Cortex of kidney (tissue), 1 donor: ENCODE measurements at places on chromosomes 4 and X.

DNA sequence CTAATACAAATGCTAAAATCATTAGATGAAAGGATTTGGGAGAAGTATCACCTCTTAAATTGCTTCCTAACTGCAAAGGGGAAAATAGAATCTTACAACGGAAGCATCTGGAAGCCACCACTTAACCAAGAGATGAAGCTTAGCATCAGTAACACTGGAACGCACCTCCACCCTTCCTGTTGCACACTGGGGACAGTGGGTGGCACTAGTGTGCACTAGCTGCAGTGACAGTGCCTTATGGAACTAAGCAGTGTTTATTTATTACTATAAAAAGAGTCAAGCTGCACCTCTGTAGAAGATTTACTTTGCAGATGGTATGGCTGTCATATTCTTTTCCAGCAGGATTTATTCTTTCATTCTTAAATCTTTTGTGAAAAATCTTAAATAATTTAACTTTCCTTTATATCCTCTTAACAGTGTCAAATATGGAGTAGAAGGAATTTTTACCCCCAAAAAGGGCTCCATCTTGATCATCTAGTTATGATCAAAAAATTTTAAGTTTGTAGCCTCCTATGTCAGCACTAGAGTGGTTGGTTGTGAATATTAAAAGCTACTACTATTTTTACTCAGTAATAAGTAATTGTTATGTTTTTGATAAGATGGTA lies 76.7 kb downstream of the SCD5 start:
- no peak for DNase-seq

- no peak for DNase-seq
Observed at GRCh38 chr4:76377481-76377901, 43.5 kb downstream of the CCDC158 start.

DNA sequence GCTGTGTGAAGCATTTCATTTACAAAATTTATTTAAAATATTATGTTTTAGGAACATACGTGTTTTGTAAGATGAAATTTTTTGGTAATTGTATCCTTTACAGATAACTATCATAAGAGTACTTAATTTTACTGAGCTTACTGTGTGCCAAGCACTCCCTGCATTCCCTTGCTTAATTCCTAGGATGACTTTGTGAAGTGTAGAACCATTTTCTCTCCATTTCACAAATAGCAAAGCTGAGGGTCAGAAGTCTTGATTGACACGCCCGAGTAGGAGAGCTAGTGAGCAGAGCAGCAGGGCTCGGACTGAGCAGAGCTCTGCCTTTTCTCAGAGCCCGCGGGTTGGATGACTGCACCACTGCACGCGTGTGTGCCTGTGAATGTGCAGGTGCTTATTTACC lies 30.6 kb downstream of the PIGG start:
- no peak for DNase-seq

GRCh38 chr4:141255016-141255415 lies 34.3 kb downstream of the ZNF330 start:
- DNase-seq = no peak

- no peak for DNase-seq
Observed at GRCh38 chr4:879729-880077, 52.4 kb downstream of the GAK start.

- no peak for DNase-seq
Observed at GRCh38 chr4:26874110-26874509, 13.5 kb downstream of the STIM2 start.

- DNase-seq = no peak
Observed at GRCh38 chrX:39759526-39760224, 338.1 kb downstream of the BCOR start.

GRCh38 chr4:117889978-117890377 lies 144.3 kb upstream of the NDST3 start:
- DNase-seq = no peak

DNA sequence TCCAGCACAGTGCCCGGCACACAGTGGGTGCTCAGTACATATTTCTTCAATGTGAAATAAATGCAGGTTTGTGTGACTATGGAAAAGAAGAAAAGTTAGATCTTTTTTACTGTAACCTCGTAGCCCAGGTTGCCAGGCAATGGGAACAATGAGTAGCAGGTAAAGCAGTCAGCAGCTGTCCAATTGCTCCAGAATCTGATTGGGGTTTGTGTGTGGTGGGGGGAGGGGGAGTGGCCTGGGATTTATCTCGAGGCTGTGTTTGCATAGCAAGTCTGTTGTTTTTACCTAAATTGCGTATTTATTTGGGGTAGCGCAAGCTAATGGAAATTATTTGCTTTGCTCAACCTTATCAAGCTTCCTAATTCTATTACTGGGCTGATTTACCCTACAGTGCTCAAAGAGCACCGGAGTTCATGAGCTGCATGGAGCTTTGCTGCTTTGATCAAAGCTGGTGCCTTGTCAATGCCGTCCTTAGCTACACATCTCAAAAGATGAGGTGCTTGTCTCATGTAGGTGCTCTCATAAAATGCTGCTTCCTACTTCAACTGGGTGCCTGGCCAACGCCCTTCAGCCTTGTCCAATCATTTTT lies 145.0 kb upstream of the DGKK start:
- DNase-seq = no peak

DNA sequence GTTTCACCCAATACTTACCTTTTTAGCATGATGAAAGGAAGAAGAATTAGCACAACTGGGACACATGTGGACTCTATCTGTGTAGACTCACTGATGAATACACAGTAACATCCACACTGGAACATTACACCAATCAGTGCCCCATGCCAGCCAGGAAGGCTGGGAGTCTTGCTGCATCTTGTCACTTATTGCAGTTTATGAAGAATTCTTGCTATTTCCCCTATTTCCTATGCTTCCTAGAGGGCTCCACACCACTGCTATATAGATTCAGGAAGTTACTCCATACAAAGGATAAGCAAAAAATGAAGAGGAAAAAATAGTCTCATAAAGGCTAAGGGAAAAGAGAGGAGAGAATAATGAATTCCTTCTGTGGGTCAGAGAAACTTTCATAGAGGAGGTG lies 201.0 kb downstream of the CAMK2D start:
- DNase-seq = no peak

- DNase-seq = no peak
Observed at GRCh38 chr4:98522062-98522461, 136.3 kb downstream of the TSPAN5 start.

DNA sequence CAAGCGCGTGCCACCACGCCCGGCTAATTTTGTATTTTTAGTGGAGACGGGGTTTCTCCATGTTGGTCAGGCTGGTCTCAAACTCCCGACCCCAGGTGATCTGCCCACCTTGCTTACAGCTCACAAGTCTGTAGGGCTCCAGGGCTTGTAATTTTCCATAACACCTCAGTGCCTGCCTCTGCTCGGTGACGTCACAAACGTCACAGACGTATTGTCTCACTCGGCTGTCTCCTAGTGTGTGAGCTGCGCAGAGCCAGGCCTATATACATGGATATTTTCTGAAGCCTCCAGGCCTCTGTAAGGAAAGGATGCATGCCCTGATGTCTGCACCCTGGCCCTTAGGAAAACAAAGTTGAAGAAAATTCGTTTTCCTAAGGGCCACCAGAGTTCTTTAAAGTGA lies 8.6 kb upstream of the NKRF start:
- no peak for DNase-seq

- no peak for DNase-seq
Observed at GRCh38 chr4:86185659-86186058, 174.2 kb downstream of the MAPK10 start.

DNA sequence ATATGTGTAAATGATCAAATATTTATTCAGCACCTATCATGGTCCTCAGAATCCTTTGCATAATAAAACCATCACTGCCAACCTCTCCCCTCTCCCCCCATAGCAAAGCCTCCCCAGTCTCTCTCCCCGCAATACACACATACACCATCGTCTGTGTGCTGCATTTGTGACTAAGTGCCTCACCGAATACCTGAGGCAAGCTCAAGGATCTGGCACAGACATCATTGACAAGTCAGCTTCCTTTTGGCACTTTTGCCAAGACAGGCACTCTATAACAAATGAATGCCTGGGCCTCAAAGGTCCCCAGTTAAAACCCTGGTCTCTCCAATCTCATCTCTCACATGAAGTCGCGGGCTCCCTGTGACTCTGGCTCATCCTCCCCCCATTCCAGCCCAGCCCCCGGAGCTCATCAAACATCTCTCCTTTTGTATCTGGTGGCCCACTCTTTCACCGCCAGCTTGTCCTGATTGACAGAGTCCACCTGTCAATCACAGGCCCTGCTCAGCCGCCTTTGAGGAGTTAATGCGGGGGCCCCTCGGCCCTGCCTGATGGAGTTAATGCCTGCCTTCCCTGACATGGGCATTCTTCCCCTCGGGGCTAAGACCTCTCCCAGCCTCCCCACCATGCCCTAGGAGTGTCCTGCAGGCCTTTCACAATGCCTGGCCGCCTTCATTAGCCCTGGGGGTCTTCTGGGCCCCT lies 135.8 kb upstream of the ATP6AP2 start:
- DNase-seq = no peak

- DNase-seq = no peak
Observed at GRCh38 chr4:154779362-154779947, 1.6 kb upstream of the RBM46 start.

- no peak for DNase-seq
Observed at GRCh38 chr4:6182376-6183280, 17.7 kb downstream of the JAKMIP1 start.

DNA sequence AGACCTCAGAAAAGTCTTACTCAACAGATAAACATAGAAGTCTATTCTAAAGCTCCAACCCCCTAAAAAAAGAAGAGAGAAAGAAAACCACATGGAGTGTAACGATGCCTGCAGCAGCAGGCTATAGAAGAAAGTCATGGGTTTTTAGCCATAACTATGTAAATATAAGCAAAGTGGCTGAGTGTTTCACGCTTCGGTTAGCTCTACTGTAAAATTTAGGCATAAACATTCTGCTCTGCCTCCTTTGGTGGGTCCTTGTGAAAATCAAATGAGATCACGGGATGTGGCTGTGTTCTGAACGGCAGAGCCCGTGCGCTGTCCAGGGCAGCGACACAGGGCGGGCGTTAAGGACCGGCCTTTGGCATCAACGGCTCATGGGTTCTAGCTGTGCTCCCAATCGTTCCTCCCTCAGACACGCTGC lies 78.4 kb downstream of the IRF2 start:
- no peak for DNase-seq

DNA sequence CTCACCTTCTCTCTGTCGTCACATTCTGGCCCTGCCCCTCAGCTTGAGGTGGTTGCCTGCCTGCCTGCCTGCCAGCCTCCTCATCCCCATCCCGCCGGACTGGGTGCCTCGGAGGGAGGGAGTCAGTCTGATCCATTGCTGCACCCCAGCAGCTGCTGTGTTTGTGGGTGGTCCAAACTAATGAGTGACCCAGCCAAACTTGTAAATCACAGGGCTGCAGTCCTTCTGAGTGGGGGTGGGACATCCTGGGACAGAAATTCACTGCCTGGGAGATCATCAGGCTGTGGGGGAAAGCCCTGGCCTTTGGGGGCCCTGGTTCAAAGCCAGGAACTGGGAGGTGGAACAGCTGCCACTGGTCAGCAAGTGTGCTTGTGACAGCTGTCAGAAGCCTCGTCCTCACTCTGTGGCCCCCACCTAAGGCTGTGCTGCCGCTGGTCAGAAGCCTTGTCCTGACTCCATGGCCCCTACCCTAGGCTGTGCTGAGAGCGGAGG lies 5.6 kb downstream of the GPR78 start:
- DNase-seq = no peak

GRCh38 chr4:41405464-41406112 lies 132.4 kb upstream of the LIMCH1 start:
- no peak for DNase-seq

GRCh38 chr4:107825072-107825824 lies 516 bp downstream of the SGMS2 start:
- peak; percentile 71 for DNase-seq

- DNase-seq = no peak
Observed at GRCh38 chr4:158824425-158825274, 55.8 kb downstream of the FNIP2 start.

GRCh38 chr4:83548151-83548905 lies 12.4 kb downstream of the GPAT3 start:
- DNase-seq = no peak

DNA sequence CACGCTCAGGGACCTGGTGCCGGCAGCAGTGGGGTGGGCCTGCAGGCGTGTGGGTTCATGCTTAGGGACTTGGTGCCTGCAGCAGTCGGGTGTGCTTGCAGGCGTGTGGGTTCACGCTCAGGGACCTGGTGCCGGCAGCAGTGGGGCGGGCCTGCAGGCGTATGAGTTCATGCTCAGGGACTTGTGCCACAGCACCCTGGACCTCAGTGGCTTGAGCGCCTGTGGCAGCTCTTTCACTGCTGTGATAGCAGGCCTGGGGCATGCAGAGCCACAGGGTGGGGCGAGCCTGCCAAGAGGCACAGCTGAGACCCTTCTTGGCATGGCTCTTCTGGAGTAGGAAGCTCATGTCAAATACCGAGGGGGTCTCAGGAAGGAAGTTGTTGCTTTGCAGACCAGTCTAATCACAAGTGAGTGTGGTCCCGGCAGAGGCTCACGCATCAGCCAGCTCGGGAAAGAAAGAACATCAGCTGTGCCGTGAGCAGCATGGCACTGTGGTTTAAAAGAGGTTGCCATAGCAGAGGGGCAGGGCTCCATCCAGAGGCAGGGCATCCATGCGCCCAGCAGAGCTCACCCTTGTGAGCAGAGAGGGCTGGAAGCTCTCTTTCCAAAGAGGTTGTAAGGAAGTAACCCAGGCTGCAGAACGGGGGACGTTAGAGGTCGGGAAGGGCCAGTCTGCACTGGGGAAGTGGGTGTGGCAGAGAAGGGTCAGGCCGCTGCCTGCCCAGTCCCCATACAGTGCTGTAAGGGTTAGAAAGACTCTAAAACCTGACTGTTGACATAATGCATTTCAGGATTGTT lies 21.1 kb downstream of the PIGG start:
- no peak for DNase-seq

- no peak for DNase-seq
Observed at GRCh38 chr4:30832639-30833038, 112.5 kb downstream of the PCDH7 start.

- DNase-seq = no peak
Observed at GRCh38 chrX:39227371-39227770, 426.1 kb downstream of the MID1IP1 start.

- no peak for DNase-seq
Observed at GRCh38 chr4:59484944-59485343, 1715.2 kb upstream of the ADGRL3 start.

DNA sequence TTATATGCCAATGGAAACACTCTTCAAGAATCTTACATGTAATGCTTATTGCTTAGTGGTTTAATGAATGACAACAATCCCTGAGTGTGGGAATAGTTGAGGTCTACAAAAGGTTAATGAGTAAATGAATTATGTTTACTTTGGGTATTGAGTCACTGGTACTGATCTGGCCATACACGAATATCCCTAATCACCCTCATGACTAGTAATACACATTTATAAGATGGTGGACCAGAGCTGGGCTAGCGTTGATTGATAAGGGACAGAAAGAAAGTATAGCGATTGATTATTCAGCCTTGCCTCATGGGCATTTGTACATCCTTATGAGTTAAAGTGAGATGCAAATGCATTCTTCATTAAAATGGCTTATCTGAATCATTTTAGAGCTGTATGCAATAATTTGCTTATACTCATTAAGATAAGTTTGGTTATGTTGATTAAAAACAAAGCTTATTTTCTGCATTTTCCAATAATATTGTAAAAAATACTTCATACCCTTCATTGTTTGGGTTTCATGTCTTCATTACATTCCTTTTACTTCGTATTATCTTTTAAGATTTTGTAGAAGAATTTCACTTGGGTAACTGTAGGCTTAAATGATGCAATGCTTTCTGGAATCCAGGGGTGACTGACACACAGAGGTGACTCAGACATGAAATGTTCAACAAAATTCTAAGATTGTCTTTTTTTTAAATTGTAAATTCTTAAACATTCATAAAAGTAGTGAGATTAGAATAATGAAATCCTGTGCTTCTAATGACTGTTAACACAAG lies 47.4 kb downstream of the FGF2 start:
- no peak for DNase-seq
